ENCODE measurements at places on chromosomes 7 and 10.

- DNase-seq, result peak; percentile 64
These were observed at the start of gene CH25H for GRCh38 chr10:89207181-89207800. TSS of gene CH25H (minus strand) at chr10:89207317. CDS start at chr10:89207292, 25 bp downstream.

- DNase-seq, result no peak
These were observed 3.3 kb downstream of the XPNPEP1 start for GRCh38 chr10:109920016-109920415.

DNA sequence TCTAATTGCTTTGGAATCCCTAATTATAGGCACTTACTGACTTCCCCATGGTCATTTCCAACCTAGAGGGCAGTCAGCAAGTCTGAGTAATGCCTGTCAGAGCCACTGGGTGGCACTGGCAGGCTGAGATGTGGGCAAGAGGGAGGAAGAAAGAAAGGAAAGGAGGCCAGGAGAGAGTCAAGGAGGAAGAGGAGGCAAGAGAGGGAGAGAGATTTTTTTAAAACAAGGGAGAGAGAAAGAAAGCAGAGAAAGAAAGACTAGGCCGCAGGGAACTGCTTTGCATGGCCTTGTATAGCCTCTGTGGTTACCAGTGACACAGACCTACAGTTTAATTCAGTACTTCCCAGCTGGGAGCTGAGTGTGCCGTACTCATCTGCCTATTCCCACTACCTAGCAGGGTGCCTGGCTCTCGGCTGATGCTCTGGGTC, 210.4 kb upstream of the ADO start:
- DNase-seq, result peak; percentile 55

DNA sequence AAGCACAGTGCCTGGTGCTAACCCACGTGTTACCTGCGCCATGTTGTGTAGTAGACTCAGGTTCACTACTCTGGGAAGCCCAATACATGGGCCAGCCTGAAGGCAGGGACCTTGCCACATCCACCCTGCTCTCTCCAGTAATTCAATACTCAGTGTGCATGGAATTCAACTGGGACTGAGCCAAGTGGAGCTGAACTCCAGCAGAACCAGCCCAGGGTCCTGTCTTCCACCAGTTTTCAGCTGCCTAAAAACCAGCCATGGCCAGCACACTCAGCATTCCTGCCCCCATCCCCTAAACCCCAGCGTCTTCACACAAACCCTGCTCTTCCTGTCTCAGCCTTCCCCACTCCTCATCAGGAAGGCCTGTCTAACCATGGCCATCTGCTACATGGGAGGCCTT, 15.4 kb downstream of the FGF8 start:
- DNase-seq, result no peak

GRCh38 chr7:90326500-90326899, 5.4 kb upstream of the FAM237B start:
- no peak for DNase-seq

- DNase-seq, result no peak
These were observed 98.0 kb upstream of the PIK3CG start for GRCh38 chr7:106767078-106767477.

DNA sequence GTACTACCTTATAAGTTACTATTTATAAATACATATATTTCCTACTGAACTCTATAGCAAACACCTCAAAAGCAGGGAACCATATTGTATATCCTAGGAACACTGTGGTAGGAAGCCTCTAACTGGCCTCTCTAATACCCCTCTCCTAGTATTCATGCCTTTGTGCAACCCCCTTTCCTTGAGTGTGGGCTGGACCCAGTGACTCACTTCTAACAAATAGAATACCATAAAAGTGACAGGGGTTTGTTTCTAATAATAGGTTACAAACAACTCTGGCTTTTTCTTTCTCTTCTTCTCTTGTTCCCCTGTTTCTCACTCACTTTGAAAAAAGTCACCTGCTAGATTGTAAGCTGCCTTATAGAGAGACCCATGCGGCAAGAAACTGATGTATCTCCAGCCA, 51.6 kb upstream of the MACC1 start:
- DNase-seq, result no peak

- no peak for DNase-seq
These were observed 342.9 kb downstream of the CALN1 start for GRCh38 chr7:72069263-72069662.
